ENCODE measurements at places on chromosomes 6 and 20. TPM values are rescaled to one million over a fixed set of nuclear protein-coding genes. Genes with fewer than 3 reads are reported as not detected.

DNA sequence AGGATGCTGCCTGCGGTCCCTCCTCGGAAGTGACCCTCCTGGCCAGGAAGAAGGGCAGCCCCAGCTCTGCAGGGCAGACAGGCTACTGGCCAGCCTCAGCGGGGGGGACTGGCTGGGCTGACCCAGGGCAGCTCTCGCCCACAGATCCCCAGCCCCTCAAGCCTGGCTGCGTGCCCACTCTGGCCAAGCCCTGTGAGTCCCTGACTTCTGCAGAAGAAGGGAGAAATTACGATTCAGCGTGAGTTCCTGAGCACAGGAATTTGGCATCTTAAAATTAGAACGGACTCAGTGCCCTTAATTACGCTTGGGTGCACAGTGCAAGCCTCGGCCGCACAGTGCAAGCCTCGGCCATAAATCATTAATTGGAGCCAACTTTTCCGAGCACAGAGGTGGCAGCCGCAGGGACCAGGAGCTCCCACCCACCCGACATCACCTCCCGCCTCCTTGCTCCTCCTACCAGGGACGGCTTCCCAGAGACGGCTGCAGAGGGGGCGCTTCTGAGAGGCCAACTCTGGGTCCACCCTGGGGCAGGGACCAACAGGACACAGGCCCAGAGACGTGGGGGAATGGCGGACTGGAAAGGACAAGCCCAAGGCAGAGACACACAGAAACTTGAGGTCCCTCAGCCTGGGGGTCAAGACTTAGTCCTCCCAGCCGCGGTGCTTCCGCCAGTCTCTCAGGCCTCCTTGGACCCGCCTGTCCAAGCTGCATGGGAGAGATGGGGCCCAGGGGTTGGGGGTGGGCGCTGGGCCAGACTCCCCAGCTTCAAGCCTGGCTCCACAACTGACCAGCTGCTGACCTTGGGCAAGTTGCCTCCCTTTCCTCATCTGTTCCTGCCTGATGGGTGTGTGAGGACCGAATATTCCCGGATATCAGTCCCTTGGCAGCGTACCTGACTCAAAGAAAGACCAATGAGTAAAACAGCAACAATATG is 165.4 kb downstream of the TAF4 start:
- DNase-seq: no peak
- no peak overlapping the region for H3K4me3 ChIP-seq
- H3K4me1 ChIP-seq: peaks cover 14% of the 10 kb centered on the region
- H3K27ac ChIP-seq: no peak overlapping the region
- peaks cover 100% of the 10 kb centered on the region for H3K27me3 ChIP-seq
- peaks cover 12% of the 10 kb centered on the region for H3K36me3 ChIP-seq

DNA sequence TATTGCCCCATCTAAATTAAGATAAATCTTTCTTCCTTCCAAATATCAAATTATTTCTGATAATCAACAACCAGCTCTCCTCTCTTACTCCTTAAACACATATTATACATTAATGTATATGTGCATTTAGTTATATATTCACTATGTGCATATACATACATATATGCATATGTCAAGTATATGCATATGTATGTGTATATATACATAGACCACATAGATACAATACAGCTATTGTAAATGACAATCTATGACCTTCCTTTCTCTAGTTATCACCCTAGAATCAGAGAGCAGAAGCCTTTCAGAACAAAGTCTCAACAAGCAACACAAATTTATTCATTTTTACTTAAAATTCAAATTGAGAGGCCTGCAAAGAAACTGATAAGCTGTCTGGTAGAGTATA is 241.1 kb upstream of the THEMIS start:
- H3K27me3 ChIP-seq: no peaks in the 10 kb centered on the region
- DNase-seq: no peak
- H3K4me3 ChIP-seq: no peak overlapping the region

DNA sequence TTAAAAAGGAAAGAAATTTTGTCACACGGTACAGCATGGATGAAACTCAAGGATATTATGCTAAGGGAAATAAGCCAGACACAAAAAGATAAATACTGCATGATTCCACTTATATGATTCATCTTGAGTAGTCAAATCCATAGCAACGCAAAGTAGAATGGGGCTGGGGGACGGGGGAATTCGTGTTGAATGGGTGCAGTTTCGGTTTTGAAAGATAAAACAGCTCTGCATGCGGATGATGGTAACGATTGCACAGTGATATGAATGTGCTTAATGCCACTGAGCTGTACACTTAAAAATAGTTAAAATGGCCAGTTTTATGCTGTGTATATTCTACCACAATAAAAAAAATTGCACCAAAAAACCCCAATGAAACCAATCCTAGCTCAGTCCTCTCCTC is 52.9 kb upstream of the SIRPA start:
- no peak for DNase-seq
- peaks cover 21% of the 10 kb centered on the region for H3K4me1 ChIP-seq
- H3K36me3 ChIP-seq: no peaks in the 10 kb centered on the region
- peaks cover 33% of the 10 kb centered on the region for H3K27me3 ChIP-seq

Gene SUMO4
- total RNA-seq: 1.4 TPM

Gene TBXT
- total RNA-seq: not detected

DNA sequence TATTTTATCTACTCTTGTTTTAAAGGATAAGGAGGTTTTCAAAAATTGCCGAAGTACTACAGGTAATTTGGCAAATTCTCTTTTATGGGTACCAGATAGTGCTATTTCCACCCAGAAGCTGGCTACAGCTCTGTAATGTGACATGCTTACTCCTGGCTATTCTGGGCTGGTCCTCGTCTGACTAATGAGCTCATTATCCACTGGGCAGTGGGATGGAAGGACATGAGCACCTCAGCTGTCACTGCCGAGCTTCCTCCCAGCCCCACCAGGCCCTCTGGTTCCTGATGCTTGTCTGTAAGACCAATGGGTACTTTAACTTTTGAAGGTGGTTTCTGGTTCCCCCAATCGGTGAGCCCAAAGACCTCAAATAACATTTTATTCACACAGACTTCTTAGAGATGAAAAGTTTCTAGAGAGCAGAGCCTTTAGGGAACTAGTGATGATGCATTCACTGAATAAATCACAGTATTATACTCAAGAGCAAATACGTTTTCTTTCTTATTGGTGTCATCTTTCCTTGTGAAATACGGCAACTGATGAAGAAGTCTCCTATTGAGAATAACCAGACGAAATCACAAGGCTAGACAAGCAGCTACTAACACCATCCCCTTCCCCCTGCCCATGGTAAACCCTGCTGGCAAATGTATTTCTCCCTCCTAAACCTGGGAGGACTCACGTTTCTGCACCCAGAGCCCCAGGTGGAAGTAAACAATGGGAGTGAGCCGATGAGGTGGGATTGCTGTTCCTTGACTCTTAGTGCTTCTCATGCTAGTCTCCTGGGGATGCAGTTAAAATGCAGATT is 80.8 kb downstream of the SLC22A3 start:
- H3K4me1 ChIP-seq: peaks cover 8% of the 10 kb centered on the region
- no peak overlapping the region for H3K4me3 ChIP-seq
- no peaks in the 10 kb centered on the region for H3K36me3 ChIP-seq
- H3K27ac ChIP-seq: no peak overlapping the region

- DNase-seq: no peak
- no peak overlapping the region for H3K27ac ChIP-seq
- H3K27me3 ChIP-seq: no peaks in the 10 kb centered on the region
- H3K4me1 ChIP-seq: no peaks in the 10 kb centered on the region
These were observed 173.8 kb downstream of the CD83 start for GRCh38 chr6:14291331-14291730.

DNA sequence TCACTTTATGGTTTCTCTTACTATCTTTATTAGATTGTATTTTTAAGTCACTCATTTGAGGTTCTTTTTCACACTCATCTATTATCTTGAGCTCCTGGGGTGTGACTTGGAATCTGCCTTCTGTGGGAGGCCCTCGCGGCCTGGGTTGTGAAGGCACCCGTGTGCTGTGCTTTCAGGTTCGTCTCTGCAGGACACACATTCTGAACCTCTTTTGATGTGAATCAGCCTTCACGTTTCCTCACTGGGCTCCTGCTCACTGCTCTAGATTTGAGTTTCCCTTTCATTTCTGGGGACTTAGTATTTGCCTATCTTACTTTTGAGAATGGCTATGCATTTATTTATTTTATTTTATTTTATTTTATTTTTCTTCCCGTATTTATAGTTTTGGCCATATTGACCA is 97.8 kb downstream of the PACRG start:
- DNase-seq: no peak
- H3K4me3 ChIP-seq: no peak overlapping the region
- H3K36me3 ChIP-seq: no peaks in the 10 kb centered on the region
- no peaks in the 10 kb centered on the region for H3K4me1 ChIP-seq

GRCh38 chr6:80767808-80768207 is 661.3 kb downstream of the BCKDHB start:
- H3K27ac ChIP-seq: no peak overlapping the region
- H3K4me1 ChIP-seq: no peaks in the 10 kb centered on the region
- H3K36me3 ChIP-seq: no peaks in the 10 kb centered on the region
- peak; percentile 14 for DNase-seq

DNA sequence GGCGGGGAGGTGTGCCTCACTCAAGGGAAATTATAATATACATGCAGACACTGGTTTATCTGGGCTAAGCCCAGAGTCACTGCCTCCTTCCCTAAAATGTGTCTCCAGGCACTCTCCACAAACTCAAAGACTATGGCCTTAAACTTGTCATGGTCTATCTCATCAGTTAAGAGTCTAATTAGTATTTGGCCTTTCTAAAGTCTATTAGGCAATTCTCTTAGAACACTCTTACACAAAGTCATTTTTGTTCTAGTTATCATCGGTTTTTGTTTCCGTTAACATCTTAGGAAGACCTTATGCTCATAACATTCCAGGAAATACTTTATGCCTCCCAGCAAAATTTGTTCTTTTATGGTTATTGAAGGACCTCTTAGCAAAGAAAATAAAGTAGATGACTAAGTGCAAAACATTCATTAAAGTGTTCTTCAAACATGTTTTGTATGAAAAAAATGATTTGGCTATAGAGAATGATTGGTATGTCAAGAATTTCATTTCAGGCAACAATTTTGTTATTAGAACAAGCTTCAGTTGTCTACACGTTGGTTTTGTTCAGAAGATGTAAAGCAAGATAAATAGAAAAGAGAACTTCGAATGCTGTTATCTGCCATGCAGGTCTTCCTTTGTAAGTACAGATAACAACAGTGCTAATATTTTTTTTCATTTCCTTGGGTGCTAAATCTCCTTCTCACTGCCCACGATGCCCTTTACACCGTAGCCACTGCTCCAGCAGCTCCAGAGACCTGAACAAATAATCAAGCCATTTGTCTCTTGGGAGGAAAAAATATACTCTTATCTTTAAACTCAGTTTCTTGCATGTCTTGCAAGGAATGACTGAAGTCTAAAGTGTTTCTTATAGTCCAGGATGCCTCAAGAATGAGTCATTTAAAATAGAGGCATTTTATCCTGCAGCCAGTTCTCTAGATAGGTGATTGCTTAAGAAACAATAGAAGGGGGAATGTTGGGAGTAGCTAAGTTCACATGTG is 170.4 kb downstream of the HTR1B start:
- H3K36me3 ChIP-seq: peaks cover 7% of the 10 kb centered on the region
- peak overlapping the region; percentile 26 for H3K27ac ChIP-seq
- peaks cover 30% of the 10 kb centered on the region for H3K4me1 ChIP-seq
- peak overlapping the region; percentile 49 for H3K4me3 ChIP-seq
- H3K27me3 ChIP-seq: no peaks in the 10 kb centered on the region

DNA sequence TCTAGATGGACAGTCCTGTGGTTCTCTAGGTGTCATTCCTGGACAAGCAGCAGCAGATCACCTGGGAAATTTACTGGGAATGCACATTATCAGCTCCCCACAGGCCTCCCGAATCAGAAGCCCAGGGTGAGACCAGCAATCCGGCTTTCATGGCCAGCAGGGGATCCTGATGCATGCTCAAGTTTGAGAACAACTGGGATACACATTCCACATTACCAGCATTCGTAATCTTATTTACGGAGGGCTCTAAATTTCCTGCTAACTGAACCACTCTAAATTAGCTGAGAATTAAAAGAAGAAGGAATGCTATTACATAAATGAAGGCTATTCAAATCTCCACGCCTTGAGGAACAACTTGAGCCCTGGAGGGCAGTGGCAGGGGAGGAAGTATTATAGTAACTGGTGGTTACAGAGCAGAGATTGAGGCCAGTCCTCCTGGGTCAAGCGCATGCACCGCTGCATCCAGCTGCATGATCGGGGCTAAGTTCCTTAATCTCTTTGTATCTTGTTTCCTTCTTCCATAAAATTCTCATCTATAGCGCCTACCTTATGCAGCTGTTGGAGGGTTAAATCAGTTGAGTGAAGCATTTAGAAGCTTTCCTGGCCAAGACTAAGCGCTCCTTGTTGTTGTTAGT is 403.7 kb downstream of the CDH26 start:
- no peaks in the 10 kb centered on the region for H3K27me3 ChIP-seq
- H3K4me3 ChIP-seq: no peak overlapping the region
- H3K4me1 ChIP-seq: no peaks in the 10 kb centered on the region
- H3K27ac ChIP-seq: no peak overlapping the region

DNA sequence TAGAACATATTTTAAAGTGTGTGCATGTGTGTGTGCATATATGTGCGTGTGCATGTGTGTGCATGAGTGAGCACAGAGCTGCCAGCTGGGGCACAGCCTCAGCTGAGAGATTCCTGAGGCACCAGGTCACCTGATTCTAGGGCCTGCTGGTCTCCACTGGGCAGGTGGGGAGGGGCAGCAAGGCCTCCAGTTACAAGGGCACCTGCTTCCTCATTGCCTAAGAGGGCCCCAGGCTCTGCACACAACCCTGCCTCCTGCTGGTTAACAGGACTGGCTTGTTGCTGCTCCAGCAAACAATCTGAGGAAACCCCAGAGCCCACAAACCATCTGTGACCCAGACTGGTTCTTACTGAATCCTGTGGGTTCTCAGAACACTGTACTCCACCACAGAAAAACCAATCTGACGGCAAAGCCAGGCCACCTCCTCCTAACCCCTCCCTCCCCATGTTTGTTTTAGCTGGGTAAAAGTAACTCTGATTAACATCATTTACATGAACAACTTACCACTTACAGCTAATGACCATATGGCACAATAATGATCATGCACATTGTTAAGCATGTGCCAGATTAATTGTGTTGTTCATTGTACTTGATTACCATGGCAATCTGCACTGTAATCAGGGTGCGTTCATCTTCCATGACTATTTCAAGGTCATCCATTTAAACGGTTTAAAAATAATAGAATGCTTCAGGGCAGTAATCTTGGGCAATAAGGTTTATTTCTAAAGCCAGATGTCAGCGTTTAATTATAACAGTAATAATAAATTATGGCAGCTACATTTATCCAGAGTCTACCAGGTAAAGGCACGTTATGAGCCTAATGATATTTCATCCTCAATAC is 23.1 kb upstream of the UBE2J1 start:
- H3K27ac ChIP-seq: no peak overlapping the region
- peak; percentile 88 for DNase-seq

DNA sequence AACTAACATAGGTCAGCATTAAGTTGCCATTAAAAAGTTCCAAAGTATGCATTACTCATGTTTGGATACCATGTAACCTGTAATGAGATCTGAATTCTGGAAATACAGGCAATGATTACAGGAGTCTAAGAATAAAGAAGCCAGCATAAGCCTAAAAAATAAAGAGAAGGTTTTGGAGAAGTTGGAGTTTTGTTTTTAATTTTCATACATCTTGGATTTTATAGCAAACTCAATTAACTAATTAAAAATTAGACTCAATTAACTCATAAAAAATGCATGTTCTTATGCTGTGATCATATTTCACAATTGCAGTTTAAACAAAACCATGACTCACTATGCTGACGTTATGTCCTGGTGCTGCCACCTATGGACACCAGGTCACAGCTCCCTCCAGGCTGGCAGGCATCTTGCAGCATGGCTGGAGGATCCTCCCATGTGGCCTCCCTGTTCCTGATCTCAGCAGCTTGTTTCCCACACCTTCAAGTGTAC is 648.8 kb upstream of the AGPAT4 start:
- peak overlapping the region; percentile 80 for H3K27ac ChIP-seq
- H3K36me3 ChIP-seq: no peaks in the 10 kb centered on the region
- H3K27me3 ChIP-seq: no peaks in the 10 kb centered on the region

Gene PROKR2
- not detected for total RNA-seq

- H3K27me3 ChIP-seq: peaks cover 35% of the 10 kb centered on the region
- DNase-seq: peak; percentile 77
These were observed 2.5 kb downstream of the LY6G6D start for GRCh38 chr6:31717499-31718222.
